ENCODE measurements at places on chromosomes 4 and X.

DNA sequence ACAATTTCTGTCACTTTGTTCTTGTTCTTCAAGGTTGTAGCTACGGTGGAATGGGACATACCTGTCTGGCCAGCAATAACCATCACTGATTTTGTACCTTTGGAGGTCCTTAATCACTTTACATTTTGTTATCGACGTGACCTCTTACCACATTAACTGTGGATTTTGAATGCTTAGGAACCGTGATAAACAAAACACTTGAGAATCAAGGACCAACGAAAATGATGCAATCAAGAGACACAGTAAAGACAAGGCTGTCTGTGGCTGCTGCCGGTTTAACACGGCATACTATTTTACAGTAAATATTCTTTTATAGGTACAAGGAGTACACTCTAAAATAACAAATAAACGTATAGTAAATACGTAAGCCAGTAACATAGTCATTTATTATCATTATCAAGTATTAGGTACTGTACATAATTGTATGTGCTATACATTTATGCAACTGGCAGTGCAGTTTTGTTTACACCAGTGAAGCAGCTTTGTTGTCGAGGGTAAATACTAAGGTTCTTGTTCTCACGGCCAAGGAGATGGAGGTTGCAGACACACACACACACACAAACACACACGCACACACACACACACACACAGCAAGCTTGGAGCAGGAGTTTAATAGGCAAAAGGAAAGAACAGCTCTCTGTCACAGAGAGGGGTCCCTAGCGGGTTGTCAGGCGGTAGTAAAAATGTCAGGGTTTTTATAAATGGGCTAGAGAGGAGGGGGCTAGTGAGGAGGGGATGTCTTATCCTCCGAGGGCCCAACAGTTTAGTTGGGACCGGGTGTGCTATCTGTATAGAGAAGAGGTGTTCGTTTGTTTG lies 194.7 kb upstream of the CXorf51B start:
- DNase-seq, result no peak

DNA sequence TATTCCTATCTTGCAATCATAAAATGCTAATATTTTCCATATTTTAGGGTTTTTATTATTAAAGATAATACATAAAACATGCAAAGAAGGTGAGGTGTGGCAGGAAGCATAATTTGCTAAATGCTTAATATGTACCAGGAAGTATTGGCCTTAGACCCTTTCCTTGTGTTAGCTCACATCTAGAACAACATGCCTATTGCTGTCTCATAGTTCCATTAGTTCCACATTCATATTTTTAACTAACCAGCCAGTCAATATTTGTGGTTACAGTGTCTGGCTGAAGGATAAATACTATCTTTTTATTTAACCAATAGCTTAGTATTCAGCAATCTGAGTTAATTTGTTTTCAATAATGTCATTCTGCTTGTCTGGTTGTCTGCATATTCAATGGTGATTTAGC lies 432.6 kb downstream of the INPP4B start:
- DNase-seq, result no peak

GRCh38 chrX:12497832-12498591 lies 293.2 kb upstream of the PRPS2 start:
- DNase-seq, result no peak

GRCh38 chrX:38109042-38109898 lies 102.9 kb downstream of the SYTL5 start:
- no peak for DNase-seq

- no peak for DNase-seq
Measured at GRCh38 chr4:149311076-149311475, 504.6 kb downstream of the IQCM start.

- no peak for DNase-seq
Measured at GRCh38 chrX:64192673-64193072, 12.8 kb downstream of the AMER1 start.

DNA sequence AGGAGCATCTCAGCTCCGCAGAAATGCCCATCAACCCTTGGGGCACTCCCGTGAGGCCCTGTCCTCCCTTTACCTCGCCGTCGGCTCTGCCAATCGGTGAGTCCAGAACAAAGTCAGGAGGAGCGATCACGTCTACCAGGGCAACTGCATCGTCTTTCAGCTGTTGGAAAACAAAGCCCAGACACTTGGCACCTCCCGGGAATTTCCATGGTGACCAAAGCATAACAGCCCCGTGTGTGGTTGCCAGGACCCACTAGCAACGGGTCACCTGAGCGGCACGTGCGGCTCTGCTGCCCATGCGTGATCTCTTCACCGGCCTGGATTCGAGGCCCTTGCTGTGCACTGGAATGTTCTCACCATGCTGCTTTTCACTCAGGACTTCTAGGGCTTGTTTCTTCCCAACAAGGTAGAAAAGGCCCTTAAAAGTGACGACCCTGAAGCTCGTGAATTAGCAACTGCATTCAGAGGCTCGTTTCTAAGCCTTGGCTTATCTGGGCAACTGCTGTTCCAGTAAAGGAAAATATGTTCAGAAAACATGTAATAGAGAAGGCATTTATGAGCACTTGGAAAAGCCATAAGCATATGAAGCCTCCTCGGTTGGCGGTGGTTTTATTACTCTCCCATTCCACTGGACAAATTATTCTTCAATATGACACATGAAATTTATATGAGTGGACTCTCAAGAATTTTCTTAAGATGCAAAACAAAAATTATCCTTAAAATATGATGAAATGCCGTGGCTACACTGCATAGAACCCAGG lies 69.5 kb downstream of the ACOX3 start:
- no peak for DNase-seq

DNA sequence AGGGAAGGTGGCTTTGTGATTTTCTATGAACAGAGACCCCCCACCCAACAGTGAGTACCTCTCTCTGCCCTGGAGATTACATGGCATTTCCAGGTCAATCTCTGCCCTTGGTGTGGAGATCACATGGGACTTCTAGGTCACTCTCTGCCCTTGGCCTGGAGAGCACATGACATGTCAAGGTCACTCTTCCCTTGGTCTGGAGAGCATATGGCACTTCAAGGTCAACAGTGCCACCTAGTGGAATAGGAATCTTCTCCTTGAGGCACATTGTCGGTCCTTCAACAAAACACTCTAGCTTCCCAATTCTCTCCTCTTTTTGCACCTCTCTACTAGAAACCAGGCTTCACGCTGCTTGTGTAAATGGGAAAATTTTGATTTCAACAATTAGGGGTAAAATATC lies 66.2 kb upstream of the TACR3 start:
- no peak for DNase-seq

DNA sequence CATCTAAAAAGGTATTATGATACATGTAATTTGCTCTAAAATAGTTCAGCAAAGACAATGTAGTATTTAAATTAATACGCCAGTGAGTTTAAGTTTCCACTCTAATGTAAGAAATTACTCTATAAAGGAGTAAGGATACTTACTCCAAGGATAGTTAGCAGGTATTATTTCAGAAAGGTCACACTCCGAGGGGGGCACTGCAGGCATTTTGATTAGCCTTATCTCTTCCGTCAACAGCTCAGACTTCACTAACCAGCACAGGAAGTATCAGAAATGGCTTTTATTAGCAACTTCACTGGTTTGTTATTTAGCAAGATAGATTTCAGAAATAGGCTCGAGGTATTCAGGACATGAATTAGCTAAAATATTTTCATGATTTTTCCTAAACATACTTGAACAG lies 127.0 kb downstream of the COX18 start:
- no peak for DNase-seq
